ENCODE measurements at places on chromosomes 7 and 10. TPM values are rescaled to one million over a fixed set of nuclear protein-coding genes. Genes with fewer than 3 reads are reported as not detected.

The TMEM270 gene
- not detected for total RNA-seq

The C10orf67 gene
- total RNA-seq, result 0.23 TPM

The TFR2 gene
- 13.1 TPM for total RNA-seq

The LGI1 gene
- not detected for total RNA-seq

The CYP2C8 gene
- not detected for total RNA-seq

The PARG gene
- total RNA-seq, result 33.0 TPM

The OR13A1 gene
- total RNA-seq, result not detected

The PYROXD2 gene
- 7.0 TPM for total RNA-seq

The SPAM1 gene
- total RNA-seq, result not detected
